ENCODE measurements at places on chromosomes 5 and 9.
A peak's percentile ranks its signal among the peaks of the same experiment; 100 is the strongest.

DNA sequence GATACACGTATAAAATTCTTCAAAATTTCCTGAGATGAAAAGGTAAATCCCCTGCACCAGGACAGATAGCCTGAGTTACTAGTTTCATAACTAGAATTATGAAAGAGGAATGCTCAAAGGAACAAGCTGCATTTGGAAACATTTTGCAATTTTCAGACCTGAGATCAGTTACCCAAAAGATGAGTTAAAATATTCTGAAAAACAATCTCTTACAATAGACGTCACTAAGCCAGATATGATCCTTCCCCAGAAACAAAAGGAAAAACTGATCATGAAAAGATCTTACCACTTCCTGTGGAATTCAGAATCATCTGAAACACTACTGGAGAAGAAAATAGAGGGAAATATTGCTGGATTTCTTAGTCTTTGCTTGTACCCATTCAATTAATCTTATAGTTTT lies 204.7 kb downstream of the ARRDC3 start:
- DNase-seq, result no peak

- no peak for DNase-seq
Observed at GRCh38 chr9:6672118-6672517, 26.6 kb upstream of the GLDC start.

- no peak for DNase-seq
Observed at GRCh38 chr9:112310826-112311225, 22.6 kb downstream of the PTBP3 start.

- no peak for DNase-seq
Observed at GRCh38 chr9:38066197-38066913, 2.7 kb downstream of the SHB start.

DNA sequence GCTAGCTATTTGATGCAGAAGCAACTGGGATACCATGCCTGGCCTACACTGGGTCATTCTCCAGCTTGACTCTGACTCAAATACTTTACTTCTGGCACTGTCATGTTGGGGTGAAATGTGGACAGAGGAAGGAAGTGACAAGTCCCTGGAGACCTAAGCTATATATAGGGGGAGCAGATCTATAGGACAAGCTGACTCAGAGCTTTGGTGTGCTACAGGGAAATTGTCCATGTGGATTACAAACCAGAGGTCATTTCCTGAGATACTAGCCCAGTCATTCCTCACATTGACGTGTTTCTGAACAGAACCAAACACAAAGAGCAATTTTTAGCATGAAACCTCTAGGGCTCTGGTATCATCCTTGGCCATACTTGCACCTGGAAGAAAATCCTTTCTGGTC lies 531.6 kb upstream of the CLINT1 start:
- DNase-seq, result no peak

DNA sequence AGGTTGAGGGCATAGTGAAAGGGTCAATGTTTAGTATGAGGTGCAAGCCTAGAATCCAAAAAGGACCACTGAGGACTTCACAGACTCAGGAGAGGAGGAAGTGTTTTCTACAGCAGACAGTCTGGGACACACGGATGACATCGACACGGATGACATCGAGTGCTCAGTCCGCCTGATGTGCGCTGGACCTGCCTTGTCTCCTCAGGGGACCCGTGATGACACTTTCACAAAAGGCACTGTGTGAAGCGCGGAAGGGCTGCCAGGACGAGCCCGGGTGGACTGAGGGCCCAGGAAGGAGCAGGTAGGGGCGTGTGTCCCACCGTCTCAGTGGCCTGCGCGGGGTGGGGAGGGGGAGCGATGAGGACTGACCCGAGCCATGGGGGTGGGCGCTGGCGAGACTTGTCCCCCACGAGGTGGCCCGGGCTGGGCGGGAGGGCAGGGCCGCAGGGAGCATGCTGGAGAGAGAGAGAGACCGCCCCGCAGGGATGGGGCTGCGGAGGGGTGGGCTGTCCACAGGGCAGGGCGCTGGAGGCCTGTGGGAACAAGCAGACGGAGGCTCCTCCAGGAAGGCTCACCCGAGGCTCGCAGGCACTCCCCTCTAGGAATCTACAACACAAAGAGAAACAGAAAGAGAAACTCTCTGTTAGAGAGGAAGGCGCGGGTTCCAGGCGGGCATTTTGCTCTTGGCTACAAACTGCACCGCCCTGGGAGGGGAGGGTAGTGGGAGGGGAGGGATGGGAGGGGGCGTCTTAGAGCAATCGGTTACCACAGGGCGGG lies 54.9 kb downstream of the USP20 start:
- DNase-seq, result peak; percentile 94

GRCh38 chr5:14208071-14209021 lies 65.2 kb downstream of the TRIO start:
- DNase-seq, result no peak

DNA sequence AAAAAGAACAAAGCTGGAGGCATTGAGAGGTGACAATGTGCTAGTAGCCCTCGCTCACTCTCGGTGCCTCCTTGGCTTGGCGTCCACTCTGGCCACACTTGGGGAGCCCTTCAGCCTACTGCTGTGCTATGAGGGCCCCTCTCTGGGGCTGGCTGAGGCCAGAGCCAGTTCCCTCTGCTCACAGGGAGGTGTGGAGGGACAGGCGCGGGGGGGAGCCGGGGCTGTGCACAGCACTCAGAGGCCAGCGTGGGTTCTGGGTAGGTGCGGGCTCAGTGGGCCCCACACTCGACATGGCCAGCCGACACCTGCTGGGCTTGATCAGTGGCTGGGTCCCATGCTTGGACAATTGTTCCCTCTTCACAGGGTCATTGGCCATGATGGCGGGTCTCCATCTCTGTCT lies 202.5 kb upstream of the GRAMD2B start:
- no peak for DNase-seq

DNA sequence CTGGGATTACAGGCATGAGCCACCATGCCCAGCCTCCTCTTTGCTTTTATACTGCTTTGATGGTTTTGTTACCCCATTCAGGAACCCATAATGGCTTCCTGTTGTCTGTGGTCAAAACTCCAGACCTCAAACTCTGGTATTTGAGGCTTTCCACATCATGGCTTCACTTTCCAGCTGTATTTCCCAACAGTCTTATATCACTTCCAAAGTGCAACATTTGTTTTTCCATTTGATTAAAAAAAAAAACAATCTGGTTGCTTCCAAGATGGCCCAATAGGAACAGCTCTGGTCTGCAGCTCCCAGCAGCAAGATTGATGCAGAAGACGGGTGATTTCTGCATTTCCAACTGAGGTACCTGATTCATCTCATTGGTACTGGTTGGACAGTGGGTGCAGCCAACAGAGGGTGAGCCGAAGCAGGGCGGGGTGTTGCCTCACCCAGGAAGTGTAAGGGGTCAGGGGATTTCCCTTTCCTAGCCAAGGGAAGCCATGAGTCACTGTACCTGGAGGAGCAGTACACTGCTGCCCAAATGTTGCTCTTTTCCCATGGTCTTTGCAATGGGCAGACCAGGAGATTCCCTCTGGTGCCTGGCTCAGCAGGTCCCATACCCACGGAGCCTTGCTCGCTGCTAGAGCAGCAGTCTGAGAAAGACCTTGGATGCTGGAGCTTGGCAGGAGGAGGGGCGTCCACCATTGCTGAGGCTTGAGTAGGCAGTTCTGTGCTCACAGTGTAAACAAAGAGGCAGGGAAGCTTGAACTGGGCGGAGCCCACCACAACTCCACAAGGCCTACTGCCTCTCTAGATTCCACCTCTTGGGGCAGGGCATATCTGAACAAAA lies 458.4 kb downstream of the KDM4C start:
- DNase-seq, result peak; percentile 9

DNA sequence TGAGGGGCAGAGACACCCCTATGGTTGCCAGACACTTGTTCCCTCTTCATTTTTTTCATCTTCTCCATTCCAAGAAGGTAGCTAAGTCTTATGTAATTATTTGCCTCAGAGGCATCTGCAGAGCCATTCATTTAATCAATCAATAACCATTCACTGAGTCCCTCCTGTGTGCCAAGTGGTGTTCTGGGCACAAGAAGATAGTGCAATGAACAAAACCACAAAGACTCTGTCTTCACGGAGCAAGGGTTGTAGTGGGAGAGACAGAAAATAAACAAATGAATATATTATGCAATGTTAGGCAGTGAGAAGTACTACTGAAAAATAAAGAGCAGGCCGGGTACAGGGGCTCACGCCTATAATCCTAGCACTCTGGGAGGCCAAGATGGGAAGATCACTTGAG lies 41.4 kb upstream of the CTNNA1 start:
- no peak for DNase-seq

DNA sequence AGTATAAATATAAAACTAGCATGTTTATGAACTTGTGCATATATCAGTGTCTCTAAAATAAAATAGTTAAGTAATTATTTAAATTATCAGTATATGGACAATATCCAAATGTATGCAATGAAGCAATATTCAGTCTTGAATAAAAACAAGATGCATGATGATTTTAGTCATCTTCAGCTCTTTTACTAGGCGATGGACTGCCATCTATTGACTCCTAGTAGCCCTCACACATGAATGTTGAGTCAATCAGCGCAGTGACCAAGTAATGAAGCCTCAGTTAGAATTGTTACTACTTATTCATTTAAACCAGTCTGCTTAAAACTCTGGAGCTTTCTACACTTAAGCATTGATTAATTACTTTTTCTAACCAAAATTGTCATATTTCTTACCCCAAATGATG lies 92.9 kb upstream of the GRHPR start:
- peak; percentile 31 for DNase-seq

DNA sequence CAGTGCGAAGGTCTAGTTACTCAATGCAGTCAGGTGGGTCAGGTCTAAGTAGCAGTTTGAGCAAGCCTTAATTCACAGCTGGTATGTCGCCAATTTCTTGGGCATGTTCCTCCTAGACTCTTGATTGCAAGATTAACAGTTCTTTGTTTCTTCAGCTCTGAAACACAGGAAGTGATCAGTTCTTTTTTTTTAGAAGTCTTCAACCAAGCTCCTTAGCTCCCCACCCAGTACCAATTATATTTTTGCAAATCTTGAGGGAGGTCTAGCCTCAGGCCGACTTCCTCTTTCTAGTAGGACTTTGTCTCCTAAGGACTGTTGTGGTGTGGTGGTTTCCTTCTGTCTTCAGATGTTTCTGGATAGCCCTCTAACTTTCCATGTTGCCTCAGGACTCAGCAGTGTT lies 2054.2 kb downstream of the MAT2B start:
- DNase-seq, result peak; percentile 37

- peak; percentile 25 for DNase-seq
Observed at GRCh38 chr5:176319827-176320554, 41.6 kb downstream of the KIAA1191 start.

DNA sequence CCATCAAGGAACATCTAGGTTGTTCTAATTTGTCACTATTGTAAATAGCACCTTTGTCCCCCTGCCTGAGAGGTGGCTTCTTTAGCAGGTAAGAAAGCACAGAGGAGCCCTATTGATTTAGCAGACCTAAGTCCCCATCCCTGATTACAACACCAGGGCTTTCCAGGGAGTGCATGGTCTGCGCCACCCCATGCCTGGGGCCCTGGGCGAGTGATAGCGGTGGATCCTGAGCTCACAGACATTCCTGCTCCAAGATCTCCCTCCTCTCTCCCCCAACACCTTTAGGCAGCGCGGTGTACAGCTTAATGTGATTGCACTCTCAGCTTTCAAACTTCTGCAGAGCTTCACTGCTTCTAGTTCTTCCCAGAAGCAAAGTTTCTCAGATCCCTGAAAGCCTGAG lies 67.4 kb upstream of the WWC1 start:
- no peak for DNase-seq

DNA sequence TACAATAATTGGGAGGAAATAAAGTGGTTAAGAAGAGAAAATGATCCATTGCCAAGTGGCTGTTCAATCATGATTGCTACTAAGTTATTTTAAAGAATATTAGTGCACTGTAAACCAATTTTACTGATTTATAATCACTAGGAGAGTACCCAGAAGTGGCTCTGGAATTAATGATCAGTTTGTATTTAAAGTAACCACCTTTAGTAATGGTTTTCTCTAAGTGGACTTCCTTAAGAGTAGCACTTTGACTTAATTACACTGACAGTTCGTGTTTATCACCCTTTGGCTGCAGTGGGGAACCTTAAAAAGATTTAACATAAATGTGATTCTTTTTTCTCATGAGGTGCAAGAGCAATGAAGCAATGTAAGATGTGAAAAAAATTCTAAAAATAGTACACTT lies 310.8 kb downstream of the CDH12 start:
- DNase-seq, result no peak

DNA sequence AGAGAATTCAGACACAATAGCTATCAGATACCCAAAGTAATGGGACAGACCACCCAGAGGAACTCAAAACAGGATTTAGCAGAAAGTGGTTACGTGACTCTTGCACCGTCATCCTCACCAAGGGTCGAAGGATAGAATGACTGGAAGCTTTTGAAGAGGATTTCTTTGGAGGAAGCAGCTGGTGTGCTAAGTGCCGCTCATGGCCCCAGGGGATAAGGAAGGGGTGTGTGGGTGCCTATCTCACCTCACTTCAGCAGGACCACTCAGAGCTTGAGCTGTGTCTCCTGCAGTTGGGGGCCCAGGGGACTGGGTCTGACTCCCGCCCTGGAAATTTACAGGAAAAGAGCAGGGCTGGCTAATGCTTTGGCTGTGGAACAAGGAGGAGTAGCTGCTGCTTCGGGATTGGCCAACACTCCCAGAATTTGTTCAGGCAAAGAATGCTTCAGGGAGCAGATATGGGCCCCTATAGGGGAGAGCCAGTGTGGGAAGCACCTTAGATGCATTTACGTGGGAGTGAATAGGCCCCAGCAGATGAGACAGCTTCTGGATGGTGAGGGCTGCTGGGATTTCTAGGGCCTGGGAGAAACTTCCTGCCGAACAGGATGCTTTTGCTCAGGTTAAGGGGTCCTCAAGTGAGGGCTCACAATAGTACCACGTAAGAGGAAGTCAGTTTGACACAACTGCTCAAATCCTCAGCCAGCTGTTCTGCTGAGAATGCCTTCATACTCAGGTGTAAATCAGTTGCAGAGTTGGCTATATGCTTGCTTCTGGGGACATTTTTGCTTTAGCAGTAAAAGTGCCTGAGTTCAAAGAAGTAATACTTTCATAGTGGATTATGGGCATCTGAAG lies 29.1 kb upstream of the TOMM5 start:
- peak; percentile 83 for DNase-seq

DNA sequence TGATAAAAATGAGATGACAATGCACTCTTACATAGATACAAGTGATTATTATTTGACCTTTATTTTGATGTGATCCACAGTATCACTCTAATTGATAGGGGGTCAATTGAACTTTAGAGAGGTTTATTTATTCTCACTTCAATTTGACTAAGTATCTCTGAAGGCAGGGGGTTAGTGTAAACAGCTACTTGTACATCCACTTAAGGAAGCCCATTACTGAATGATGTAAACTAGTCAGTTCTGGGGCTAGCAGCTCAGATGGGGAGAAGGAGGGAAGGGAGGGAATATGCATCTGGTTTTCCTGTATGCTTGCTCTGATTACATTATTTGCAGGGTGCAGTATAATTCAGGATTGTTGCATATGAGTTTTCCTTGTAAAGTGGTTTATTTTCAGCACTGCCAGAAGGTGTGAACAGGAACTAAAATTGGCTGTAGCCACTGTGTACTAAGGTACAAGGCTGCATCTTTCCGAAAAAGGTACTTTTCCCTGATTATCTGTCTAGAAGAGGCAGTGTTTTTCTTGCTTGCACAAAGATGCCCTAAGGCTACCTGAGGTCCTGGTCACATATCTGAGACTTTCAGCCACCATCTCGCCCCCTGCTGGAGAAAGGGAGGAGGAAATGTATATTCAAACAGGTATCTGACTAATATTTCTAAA lies 51.2 kb downstream of the MRPS27 start:
- peak; percentile 48 for DNase-seq

- DNase-seq, result peak; percentile 72
Observed at GRCh38 chr5:149680810-149681221, 49.3 kb upstream of the PPARGC1B start.

Measured in common myeloid progenitor, CD34-positive (primary cell).